ENCODE measurements at places on chromosomes 7 and 10.

DNA sequence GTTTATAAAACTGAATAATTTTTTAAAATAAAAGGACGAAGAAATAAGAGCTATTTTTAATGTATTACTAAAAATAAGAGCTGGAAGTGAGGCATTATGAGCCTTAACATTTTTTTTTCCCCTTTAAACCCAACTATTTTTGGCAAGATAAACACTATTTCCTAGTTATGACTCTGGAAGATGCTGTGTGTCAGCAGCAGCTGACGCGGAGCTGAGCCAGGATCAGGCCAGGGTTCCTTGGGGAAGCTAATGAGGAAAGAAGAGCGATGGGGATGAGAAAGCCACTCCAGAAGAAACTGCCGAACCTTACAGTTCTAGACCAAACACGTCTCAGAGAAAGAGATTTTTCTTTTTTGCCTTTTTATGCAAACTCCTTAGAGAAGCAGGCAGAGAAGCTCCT is 85.9 kb downstream of the USP6NL start:
- DNase-seq: no peak

DNA sequence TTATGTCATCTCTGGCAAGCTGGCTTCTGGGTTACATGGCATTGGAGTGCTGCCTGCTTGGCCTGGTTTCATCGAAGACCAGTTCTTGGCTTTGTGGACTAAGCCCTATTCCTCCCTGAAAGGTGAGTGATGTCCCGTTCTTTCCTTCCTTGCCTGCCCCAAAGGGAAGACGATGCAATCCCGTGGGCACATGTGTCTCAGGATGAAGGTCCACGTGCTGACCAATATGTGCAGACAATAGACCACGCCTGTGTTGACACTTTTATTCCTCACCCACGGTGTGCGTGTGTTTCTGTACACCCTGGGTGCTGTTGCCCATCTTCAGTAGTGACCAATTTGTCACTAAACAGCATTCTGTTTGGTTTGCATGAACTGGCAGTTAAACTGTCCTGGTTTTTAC is 28.6 kb upstream of the SHH start:
- DNase-seq: no peak

- DNase-seq: no peak
Measured at GRCh38 chr10:73247509-73248258, 629 bp upstream of the DNAJC9 start.

GRCh38 chr10:3887404-3887803 is 102.4 kb upstream of the KLF6 start:
- DNase-seq: no peak

DNA sequence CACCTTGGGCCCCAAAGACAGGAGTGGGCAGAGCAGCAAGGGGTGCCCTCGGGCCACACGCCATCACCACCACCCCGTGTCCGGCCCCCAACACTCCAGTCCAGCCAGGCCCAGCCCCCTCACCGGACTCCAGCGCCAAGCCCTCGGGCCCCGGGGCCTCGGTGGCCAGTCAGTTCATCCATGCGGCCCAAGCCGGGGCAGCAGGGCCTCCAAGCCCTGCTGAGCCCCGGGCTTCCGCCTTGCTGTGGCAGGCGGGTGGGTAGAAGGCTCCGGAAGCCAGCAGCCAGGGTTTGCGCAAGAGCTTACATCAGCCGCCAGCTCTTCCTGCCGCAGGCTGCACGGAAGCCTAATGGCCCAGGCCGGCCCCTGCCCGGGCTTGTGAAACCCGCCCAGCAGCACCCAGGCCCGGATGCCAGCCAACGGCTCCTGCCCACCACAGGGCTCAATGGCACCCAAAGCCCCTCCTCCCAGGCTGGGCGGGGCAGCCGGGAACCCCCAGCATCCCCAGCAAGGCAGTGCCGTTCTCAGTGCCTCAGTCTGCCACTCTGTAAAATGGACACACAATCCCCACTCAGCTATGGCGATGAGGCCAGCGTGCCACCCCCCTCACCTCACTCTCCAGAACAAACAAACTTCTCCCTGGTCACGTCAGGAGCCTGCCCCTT is 26.5 kb downstream of the TNRC18 start:
- DNase-seq: peak; percentile 96

DNA sequence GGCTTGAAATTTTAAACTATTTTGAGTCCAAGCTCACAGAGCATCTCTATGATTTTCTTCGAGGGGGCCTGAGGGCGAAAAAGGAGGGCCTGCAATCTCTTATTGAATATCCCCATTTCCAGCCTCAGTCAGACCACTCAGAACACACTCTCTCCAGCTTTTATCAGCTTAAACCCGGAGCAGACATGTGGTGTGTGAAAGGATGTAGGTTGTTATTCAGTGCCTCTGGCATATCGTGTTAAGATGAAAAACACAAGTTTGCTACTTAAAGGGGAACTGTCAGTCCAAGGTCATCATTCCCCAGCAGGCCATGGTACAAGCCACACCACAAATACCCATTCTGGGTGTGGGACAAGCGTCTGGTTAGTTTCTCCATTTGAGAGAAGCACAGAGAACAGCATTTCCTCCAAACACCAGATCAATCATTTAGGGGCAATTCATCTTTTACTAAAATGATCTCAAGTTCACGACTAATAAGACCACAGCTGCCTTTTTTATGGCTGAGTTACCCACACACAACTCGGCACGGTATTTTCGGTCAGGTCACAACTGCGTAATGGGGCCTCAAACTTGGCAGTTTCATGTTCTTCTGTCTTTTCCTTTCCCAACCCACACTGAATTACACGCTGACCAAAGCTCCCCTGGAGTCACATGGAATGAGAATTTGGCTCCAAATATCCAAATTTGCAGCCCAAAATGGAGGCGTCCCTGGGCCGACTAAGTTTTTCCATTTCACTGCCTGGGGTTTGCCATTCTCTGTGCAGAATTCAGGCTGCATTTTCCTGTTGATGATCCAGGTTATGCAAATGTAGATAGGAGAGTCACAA is 188.4 kb downstream of the SEM1 start:
- DNase-seq: no peak

DNA sequence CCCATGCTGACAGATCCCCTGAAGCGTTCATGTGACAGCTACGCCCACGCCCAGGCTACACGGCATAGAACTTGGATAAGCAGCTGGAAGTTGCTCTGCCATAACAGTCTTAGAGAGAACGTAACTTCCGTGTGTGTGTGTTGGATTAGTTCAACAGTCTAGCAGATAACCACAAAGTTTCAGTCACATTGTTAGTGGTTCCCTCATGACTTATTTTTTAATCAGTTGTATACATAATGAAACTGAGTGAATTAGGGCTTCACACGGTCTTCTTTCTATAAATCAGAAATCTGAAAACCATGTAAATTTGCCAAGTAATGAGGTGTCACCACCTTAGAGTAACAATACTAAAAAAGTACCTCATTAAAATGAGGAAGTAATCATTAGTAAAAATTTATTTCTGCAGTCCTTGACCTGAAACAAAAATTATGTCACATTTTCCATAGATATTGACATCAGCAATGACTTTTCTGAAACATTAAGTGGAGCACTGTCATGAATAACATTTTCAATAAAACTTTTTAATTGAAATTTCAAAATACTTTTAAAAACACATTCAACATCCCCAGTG is 21.7 kb upstream of the MACC1 start:
- peak; percentile 34 for DNase-seq

DNA sequence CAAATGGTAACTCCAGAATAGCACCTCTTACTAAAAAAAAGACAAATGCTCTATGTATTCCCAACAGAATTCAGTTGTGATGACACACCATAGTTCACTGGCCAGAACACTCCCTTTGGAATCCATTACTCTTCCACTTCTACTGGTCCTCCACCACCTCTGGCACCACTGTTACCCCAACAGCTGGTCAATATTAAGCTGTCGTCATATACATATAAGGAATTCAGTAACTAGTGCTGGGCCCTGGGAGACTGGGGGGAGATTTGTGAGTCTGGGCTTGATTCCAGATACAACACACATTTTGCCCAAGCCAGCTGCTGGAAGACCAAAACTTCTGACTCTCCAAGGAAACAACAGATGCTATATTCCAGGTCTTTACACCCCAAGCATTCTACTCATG is 26.0 kb upstream of the ITGA8 start:
- no peak for DNase-seq

DNA sequence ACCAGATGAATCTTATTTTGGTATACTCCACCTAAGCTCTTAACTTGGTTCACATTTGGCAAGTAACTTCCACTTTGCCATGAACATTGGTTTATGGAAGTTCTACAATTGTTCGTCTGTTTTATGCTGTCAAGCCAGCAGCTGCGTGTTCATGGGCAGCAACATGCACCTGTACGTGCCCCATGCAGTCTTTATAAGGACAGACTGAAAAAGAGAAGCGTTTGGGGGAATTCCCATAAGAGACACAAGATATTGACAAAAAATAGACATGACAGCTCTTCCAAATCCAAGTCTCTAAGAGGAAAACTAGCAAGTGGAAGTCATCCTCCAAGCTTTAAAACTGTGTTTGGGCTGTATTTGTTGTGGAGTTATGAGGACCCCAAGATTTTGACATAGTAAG is 151.6 kb downstream of the SLC16A9 start:
- DNase-seq: no peak

DNA sequence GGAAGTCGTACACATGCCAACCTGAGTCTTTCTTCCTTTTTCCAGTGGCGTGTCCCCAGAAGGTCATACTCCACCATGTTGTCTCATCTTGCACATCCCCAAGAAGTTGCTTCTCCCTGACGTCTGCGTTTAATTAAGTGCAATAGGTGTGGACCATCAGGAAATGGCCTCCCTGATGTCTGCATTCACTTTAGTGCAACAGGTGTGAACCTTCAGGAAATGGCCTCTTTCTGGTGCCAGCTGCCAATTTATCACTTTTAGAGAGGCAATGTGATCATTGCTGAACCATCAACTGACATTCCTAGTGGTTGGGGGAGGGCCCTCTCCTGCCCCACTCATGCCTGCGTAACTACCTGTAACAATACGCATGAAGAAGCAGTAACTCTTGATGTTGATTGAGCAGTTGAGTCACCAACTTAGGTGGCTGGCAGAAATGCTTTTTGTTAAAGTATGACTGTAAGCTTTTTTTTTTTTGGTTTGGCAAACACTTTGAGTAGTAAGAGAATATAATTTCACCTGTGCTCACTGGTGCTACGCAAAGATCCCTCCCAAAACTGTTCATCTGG is 25.8 kb downstream of the SCIN start:
- no peak for DNase-seq

DNA sequence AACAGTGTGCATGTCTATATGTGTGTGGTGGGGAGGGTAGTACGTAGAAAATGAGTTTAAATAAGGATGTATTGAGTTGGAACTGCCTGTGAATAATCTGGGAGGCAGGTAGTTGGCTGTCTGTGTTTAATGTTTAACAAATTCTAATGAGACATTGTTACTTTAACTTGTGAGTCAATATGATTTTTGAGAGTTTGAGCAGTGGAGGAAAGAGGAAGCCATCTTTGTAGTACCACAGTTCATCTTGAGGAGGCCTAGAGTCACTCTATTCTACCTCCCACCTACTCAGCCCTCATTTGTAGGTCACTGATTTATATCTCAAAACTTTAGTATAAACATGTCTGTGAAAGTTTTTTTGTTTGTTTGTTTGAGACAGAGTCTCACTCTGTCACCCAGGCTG is 129.9 kb upstream of the ITGB1 start:
- no peak for DNase-seq

DNA sequence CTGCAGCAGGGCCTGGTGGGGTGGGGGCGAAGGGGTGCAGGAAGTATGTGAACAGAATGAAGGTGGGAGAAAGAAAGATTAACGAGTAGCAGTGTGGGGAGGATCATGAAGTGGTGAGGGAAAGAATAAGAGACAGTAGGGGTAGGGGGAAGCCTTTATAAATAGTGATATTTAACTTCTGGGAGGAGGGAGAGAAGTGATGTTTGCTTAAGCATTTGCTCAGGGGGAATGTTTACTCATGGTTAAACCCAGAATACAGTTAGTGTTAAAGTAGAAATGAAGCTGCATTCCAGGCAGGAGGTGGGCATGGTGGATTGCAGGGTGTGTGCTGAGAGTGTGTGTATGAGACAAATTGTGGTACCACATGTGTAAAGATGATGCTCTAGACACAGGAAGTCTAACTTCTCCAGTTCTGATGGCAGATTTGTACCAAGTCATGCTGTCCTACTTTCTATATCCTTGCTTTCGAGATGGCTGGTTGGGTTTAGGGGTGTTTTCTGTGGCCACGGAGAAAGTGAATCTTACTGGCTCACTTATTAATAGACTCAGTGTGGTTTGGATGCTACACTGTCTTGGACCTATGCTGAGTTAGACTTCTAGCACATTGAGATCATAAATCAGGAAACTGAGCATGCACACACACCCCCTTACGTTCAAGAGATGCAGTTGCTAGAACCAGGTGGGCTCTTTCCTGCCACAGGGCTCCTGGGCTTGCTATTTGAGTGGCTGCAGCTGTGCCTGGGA is 10.6 kb upstream of the DNMBP start:
- no peak for DNase-seq

DNA sequence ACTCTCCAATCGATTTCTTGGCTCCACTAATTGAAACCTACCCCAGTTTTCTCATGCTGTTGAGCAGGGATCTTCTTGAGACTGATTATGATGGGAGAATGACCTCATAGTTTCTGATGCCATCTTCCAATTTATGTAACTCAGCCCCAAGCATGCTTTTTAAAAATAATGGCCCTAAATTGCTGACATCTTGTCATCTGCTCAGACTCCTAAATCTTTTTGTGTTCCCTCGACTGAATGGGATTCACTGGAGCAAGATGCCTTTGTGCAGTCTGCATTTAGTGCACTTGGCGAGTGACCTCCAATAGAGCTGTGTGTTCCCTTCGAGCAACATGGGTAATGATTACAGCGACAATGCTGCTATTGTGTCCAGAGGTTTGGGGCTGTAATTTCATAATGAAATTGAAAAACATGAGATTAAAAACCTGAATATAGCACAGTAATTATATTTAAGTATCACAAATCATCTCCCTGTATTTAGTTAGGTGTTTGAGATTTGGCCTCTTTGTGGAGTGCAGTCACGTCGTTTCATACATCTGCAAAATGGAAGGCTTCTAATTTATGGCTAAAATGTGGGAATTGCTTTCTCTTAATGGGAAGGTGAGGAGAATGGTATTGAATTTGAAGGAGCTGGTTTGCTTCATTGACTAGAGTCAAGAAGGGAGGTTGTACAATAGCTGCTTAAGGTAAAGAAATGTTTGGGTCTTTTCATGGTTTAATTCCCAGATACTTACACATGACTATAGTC is 192.9 kb downstream of the AUTS2 start:
- no peak for DNase-seq

- no peak for DNase-seq
Measured at GRCh38 chr10:97771913-97772823, at the start of gene SFRP5. TSS of gene SFRP5 (minus strand) at chr10:97771999. CDS start at chr10:97771833, 166 bp downstream.

DNA sequence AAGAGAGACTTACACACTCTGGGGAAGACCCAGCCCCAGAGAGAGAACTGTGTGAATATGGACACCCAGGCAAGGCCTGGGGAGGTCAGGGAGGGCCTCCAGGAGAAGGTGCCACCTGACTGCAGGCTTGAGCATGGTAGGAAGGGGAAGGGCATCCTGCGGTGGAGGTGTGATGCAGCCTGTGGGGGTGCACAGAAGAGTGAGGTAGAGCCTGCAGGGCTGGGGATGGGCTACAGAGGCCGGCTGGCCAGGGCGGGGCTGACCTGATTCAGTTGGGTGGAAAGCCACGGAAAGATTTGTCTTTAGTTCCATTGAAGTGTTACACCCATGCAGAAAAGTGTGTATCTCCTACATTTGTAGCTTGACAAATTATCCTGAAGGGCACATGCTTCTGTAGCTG is 47.6 kb downstream of the ZMIZ1 start:
- no peak for DNase-seq

- no peak for DNase-seq
Measured at GRCh38 chr10:97575127-97575668, 2.6 kb downstream of the ANKRD2 start.

Data from upper lobe of left lung (tissue), 6 donors.